ENCODE measurements at places on chromosomes 1 and 21.

- DNase-seq: no peak
Measured at GRCh38 chr1:36100376-36100775, 11.7 kb downstream of the ADPRS start.

DNA sequence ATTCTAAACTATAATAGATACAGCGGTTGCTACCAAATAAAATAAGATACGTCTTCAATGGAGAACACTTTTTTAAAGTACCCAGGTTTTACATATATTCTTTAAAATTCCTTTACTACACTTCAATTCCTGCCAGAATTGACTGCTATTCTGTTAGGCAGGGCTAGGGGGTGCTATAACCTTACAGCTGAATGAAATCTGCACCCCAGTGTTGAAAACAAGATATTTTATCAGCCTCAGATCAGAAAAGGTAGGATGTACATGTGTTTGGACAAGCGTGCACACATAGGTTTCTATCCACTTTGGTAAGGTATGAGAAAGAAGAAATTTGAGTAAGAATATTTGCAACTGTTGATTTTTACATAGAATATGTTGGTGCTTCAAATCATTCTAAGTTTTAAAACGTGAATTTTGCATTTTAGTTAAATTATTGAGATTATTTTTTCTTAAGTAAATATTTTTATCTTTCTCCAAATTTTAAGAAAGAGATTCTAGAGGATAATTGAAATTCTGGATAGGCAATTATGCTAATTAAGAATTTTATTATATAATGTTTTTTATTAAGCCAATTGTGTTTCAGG lies 490.8 kb upstream of the ADGRL4 start:
- DNase-seq: no peak

- no peak for DNase-seq
Measured at GRCh38 chr1:98839840-98840239, 164.8 kb downstream of the PLPPR5 start.

GRCh38 chr1:225259542-225259941 lies 168.3 kb downstream of the LBR start:
- no peak for DNase-seq

DNA sequence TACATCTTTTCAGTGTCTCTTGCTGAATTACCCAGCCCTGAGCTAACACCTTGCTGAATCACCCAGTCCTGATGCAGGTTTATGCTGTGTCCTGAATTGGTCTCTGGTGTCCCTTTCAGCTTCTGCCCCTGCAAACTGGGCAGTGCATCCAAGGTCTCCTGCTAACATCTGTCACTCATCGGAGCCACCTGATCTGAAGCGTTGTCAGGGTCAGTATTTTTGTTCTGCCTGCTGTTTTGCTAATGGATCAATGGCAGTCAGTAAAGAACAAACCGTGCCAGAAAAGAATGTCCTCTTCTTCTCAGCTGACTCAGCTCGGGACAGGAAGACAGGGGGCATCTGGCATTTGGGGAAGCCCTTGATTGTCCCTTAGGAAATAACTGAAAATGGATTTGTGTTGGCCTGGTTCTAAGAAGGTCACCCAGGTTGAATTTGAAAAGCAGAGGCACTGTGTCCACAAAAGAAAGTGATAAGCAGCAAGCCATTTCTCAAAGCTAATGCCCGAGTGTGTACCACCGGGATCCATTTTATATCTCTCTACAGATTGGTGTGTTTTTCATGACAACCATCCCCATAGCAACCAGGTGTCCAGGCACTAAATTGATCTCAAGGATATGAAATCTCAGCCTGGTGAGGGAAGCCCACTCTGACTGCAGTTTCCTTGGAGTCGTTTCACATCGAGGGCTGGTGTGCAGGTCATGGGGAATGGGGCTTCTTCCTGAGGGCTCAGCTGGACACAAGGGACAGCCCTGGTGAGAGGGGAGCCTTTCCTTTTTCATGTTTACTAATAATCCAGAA lies 109.7 kb upstream of the IRF2BP2 start:
- DNase-seq: no peak

- no peak for DNase-seq
Measured at GRCh38 chr1:69401879-69402278, 165.8 kb upstream of the LRRC7 start.

DNA sequence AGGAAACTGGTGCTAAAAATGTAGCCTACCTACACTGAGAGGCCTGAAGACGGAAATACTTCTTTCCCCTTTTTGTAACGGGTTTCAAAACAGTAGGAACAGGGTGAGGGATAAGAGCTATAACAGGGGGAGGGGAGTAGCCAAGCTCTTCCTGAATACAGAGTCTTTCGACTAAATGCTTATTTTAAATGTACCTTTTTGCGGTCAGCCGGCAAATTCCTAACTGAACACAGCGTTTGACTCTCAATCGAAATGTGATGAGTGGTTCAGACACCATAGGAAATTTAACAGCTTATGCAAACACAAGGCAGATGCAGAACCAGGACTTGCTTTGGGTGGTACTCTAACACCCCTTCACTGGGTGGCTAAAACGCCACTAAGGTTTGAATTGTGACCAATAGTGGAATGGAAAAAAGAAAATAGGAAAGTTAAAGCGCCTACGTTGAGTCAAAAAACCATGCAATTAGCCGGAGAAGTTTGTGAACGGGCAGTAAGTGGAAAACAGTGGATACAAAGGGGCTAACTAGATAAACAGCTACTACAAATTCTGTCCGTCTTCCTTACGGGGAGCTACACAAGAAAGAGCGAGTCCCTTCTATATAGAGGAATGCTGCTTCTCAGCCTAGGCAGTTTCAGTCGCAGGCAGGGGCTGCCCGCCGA lies 1.7 kb downstream of the EGLN1 start:
- DNase-seq: no peak

GRCh38 chr1:213277036-213277435 lies 226.0 kb downstream of the RPS6KC1 start:
- DNase-seq: no peak

GRCh38 chr21:44778983-44779382 lies 22.6 kb downstream of the UBE2G2 start:
- DNase-seq: no peak

GRCh38 chr21:39182484-39183271 lies 573 bp downstream of the PSMG1 start:
- DNase-seq: no peak

DNA sequence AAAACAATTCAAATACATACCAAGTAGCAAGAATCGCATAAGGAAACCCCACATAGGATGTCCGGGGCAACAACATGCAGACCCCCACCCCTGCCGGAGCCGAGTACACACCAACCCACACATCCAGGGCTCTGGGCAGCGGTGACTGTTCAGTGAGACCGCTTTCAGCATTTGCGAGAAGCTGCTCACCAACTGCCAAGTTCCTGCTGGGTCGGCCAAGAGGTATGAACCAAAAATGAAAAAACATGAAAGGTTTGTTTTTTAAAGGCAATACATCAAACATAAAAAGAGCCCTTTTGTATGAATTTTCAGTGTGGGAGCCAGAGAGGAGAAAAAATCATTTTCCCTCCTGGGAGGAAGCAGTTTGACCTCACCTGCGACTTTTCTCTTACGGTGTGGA lies 92.3 kb downstream of the SIM2 start:
- DNase-seq: no peak

DNA sequence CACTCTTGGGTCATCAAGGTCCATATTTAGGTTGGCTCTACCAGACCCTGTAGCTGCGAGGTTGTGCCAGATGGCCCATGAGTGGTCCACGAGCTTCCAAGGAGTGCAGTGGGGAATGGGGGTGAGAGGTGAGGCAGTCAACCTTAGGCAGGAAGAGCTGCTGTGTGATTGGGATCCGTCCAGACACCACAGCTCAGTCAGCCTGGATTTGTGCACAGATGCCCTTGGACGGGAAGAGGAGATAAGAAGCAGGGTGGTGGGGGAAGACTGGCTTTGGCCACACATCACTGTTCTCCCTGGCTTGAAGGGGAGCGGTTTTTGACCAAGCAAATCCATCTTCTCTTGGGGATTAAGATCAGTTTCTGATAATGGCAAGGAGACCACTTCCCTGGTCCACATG lies 130.6 kb downstream of the IGSF21 start:
- no peak for DNase-seq

DNA sequence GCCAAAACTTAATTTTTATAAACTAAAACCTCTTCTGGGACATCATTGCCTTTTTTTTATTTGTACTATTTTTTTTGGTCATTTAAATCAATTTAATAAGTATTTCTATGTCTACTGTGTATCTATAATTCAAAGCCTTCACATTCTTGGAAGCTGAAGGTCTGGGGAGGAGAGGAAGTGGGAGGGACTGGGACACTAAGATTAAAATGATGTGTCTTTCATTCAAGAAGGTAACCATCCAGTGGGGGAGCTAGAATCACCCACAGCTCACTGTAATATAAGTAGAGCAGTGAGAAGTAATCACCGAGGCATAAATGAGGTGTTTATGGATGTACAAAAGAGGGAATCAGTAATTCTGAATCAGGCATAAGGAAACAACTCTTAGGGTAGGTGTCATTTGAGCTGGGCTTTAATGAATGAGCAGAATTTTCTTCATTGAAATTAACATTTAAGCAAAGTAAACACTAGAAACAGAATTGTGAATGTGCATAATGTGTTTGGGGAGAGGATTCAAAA lies 52.8 kb downstream of the PTGER3 start:
- no peak for DNase-seq

DNA sequence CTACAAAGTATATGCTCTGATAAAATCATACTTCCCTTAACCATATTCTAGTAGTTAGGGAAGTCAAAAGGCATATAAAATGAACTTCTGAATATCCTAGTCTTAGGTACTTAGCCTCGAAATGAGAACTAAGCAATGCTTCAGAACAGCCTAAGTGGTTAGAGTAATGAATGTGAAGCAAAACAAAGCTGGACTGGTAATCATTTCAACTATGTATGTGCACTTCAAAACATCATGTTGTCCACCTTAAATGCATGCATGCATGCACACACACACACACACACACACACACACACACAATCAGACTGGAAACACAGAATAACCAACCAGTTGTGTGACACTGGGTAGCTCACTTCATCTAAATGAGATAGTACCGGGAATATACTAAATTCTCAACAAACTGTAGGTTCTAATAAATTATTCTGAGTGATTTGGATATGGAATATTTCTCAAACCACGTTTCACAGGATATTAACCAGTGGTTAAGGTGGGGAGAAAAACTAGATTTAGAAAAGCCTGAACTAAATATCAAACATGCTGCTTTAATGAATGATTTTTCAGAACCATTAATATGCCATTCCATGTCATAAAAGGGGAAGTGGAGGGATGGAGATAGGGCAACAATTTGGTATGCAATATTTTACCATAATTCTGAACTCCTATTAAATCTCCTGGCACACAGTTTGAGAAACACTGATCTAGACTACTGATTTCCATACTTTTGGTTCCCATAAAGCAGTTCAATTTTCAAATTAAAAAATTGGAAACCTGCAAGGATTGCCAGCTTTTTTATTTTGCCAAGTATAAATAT lies 19.5 kb downstream of the RNF115 start:
- DNase-seq: no peak

GRCh38 chr1:116835161-116835560 lies 74.6 kb upstream of the PTGFRN start:
- no peak for DNase-seq

GRCh38 chr1:225572422-225572821 lies 80.5 kb downstream of the ENAH start:
- DNase-seq: no peak

DNA sequence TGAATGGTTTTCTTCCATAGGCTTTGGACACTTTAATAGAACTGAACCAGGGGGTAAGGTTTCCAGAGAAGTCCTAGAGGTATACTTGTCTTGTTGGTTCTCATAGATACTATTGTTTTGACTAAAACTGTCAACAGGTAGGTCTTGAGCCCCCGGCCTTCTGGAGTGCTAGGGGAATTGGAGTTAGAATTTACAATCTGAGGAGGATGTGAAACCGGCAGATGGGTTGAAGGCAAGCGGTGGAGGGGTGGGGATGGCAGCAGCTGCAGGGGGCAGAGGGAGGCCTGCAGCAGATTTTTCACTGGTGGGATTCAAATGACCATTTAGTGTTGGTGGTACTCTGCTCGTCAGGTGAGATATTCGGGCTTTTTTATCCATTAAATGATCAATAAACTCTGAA lies 4.3 kb upstream of the CD1D start:
- DNase-seq: no peak
